ENCODE measurements at places on chromosomes 13 and 19.

DNA sequence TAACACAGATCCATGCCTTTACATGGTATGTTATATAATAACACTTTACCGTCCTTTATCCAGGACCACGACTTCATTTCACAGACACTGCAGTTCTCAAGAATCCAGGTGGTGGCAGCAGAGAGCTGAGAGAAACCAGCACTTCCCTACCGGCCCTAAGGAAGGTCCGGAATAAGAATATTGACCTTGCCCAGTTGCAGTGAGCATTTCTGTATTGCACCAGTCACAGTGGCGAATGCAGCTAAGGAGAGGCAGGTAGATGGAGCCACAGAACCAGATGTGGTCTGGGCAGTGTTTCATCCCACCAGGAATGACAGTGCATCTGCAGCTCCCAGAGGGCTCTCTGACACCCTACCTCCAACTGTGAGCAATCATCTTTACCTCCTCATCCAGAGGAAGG is 44.6 kb downstream of the ZNF787 start:
- H3K27me3 ChIP-seq: no peaks in the 10 kb centered on the region
- DNase-seq: no peak
- no peaks in the 10 kb centered on the region for H3K4me1 ChIP-seq
- no peak overlapping the region for H3K27ac ChIP-seq
- no peak overlapping the region for H3K4me3 ChIP-seq

- DNase-seq: no peak
- no peaks in the 10 kb centered on the region for H3K27me3 ChIP-seq
- no peaks in the 10 kb centered on the region for H3K36me3 ChIP-seq
Observed at GRCh38 chr19:42553292-42554045, 25.2 kb upstream of the CEACAM1 start.

DNA sequence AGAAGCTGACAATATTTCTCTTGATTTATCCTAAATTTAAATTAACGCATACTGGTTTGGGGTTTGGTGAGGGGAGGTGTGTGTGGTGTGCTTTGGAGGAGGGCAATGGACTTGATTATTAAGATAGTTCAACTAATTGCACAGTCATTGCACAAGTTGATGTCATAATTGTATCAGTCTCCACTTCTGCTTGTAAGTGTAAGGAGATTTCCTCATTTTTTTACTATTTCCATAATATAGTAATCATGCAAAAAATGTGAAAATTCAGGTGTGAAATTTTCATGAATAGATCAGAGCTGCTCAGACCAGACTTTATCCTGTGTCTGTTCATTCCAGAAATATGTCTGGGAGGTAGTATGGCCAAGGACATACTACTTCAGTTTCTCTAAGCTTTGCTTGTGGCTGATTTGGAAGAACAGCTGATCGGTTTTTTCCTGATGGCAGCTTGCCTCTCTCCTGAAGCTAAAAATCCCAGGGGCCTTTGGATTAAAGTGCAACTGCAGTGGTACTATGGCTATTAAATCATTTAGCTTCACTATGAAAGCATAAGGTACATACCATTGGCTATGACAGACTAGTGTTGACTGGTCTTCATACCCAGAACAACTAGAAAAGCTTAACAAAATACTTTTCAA is 201.8 kb upstream of the MIR17HG start:
- H3K4me3 ChIP-seq: no peak overlapping the region
- no peak for DNase-seq
- H3K27ac ChIP-seq: no peak overlapping the region
- no peaks in the 10 kb centered on the region for H3K27me3 ChIP-seq
- H3K36me3 ChIP-seq: no peaks in the 10 kb centered on the region

DNA sequence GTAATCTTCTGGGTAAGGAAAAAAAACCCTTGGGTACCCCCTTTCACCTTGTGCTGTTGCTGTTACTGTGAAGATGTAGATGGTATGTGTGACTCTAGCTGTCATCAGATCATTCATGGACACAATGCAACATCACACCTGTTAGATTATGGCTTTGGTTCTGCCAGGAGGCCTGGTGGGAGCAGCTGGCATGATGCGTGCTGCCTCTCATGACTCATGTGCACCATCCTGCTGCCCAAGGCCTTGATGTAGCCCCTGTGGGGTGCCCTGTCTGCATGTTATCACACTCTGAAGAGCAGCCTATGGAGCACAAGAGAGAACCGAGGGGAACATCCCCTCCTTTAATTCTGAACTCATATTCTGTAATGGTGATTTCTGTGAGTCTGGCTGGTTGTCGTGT is 57.7 kb upstream of the TEX29 start:
- H3K4me3 ChIP-seq: no peak overlapping the region
- H3K4me1 ChIP-seq: no peaks in the 10 kb centered on the region
- no peak overlapping the region for H3K27ac ChIP-seq
- no peaks in the 10 kb centered on the region for H3K27me3 ChIP-seq
- no peaks in the 10 kb centered on the region for H3K36me3 ChIP-seq

DNA sequence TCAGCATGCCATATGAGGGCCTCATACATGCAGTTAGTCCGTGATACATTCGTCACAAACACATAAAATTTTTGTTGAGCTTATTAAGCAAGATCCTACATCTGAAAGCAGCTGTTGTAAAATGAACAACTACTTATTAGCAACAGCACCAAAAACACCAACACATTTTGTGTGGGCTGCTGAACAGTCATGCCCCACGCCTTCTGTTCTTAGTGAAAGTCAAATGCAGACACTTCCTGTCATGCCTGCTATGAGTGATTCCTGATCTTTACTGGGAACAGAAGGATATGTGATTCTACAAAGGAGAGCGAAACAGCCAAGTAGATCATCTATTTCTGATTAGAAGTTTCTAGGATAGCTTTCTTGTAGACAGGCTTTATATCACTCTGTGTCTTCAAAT is 4.2 kb upstream of the B3GLCT start:
- H3K4me1 ChIP-seq: no peaks in the 10 kb centered on the region
- no peak for DNase-seq
- H3K36me3 ChIP-seq: no peaks in the 10 kb centered on the region
- no peak overlapping the region for H3K4me3 ChIP-seq
- H3K27me3 ChIP-seq: no peaks in the 10 kb centered on the region

DNA sequence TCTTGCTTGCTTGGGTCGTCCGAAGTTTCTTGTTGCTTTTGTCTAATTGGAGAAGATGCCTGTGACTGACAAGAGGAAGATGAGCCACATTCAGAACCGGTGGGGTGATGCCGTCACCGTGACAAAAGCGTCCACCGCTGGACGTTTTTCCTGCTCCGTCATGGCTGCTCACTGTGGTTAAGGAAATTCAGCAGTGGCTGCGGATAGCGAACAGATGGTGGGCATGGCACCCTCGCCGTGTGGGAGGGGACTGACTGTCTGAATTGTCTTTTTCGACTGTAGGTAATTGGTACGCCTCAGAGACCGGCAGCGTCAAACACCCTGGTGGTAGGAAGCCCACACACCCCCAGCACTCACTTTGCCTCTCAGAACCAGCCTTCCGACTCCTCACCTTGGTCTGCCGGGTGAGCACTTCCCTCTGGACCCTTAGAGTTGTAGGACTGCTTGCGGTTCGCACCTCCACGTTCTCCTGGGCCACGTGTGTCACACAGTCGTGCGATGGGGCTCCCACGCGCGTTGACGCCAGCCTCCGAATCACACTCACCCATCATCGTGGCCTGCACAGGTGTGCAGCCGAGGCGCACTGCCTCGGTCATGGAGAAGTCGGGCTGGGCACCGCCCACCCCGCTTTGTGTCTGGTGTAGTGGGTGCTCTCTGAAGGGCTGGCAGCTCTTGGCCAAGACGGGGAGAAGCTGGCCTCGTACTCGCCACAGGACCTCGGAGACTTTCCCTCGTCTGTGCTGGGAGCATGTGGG is 26.5 kb downstream of the ATP4B start:
- H3K27ac ChIP-seq: no peak overlapping the region
- no peak overlapping the region for H3K4me3 ChIP-seq
- H3K4me1 ChIP-seq: no peaks in the 10 kb centered on the region

DNA sequence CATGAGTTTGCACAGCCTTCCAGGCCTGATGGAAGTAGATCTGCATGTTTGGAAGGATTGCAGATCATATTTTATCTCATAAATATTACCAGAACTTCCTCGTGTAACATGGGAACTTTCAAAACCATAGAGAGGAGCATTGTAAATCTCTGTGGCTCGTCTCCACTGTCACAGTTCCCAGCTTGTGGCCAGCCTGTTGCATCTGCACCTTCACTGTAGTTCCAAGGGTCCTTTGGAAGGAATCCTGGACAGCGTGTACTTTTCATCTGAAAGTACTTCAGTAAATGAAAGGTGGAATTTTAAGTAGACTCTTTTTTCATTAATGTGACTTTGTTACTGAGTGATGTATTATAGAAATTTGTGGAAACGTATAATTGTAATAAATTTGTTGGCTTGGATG is 105.4 kb downstream of the ATP11A start:
- no peaks in the 10 kb centered on the region for H3K36me3 ChIP-seq
- no peak for DNase-seq
- H3K27me3 ChIP-seq: no peaks in the 10 kb centered on the region
- no peak overlapping the region for H3K4me3 ChIP-seq
- H3K27ac ChIP-seq: no peak overlapping the region

DNA sequence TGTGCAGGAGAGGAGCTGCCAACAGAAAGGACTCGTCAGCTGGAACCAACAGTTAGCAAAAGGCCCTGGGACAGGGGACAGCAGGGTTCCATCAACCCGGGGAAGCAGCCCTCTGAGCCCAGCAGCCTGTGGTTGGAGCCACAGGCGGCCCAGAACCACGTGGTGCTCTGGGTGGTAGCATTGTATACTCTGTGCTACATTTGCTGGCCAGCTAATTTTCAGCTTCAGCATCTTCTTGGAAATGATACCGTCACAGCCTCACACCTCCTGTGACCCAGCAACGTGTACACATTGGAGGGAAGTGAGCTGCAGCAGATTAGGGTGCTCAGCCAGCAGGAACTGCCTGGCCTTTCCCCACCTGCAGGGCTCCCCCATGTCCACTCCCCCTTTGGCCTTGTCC is 13.1 kb upstream of the MTIF3 start:
- no peak for DNase-seq
- H3K36me3 ChIP-seq: no peaks in the 10 kb centered on the region
- no peak overlapping the region for H3K4me3 ChIP-seq
- H3K27ac ChIP-seq: no peak overlapping the region

DNA sequence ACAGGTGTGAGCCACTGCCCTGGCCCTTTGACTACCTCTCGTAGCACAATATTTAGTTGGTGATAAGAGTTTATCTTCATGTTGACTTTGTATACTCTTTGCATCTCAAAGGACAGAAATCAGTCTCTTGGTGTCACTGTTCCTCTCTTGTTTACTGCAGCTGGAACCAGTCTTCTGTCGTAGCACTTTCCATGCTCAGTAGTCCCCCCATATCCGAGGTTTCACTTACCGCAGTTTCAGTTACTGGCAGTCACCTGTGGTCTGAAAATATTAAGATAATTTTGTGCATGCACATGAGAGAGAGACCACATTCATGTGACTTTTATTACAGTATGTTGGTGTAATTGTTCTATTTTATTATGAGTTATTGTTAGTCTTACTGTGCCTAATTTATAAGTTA is 49.1 kb downstream of the WASF3 start:
- no peaks in the 10 kb centered on the region for H3K4me1 ChIP-seq
- no peak overlapping the region for H3K27ac ChIP-seq
- H3K27me3 ChIP-seq: no peaks in the 10 kb centered on the region
- H3K36me3 ChIP-seq: no peaks in the 10 kb centered on the region

GRCh38 chr19:8611877-8612806 is 1.6 kb upstream of the ADAMTS10 start:
- H3K27me3 ChIP-seq: peaks cover 5% of the 10 kb centered on the region
- no peak overlapping the region for H3K4me3 ChIP-seq

GRCh38 chr13:52850072-52850395 is 1.6 kb upstream of the PCDH8 start:
- no peaks in the 10 kb centered on the region for H3K4me1 ChIP-seq
- no peak overlapping the region for H3K4me3 ChIP-seq
- no peak overlapping the region for H3K27ac ChIP-seq

DNA sequence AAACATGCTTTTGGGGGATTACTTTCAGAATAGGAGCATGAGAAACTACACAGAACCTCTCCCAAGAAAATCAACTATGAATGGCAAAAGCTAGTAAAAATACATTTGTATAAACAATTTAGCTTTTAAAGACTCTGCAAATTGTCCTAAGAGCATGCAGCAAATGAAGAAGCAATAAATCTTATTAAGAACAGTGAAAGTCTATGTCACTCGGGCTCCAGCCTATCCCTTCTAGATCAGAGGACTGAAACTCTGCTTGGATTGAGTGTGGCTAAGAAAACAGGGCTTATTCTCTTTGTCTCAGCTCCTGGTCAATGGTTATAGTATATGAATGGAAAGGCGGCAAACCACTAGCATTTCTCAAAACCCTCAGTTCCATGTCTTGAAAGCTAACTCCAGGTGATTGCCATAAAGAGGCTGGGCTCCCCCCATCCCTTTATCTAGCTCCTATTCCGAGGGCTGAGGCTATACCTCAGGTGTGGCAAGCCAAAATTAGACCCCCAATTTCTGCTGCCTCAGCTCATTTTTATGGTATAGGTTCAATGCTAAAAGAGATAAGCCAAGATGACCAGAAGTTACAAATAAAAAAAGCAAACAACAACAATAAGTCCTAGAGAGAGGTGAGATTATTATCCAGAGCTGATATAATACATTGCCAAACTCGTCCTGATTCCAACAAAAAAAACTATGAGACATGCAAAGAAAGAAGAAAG is 953.2 kb downstream of the SLITRK6 start:
- H3K4me3 ChIP-seq: no peak overlapping the region
- H3K27ac ChIP-seq: no peak overlapping the region

DNA sequence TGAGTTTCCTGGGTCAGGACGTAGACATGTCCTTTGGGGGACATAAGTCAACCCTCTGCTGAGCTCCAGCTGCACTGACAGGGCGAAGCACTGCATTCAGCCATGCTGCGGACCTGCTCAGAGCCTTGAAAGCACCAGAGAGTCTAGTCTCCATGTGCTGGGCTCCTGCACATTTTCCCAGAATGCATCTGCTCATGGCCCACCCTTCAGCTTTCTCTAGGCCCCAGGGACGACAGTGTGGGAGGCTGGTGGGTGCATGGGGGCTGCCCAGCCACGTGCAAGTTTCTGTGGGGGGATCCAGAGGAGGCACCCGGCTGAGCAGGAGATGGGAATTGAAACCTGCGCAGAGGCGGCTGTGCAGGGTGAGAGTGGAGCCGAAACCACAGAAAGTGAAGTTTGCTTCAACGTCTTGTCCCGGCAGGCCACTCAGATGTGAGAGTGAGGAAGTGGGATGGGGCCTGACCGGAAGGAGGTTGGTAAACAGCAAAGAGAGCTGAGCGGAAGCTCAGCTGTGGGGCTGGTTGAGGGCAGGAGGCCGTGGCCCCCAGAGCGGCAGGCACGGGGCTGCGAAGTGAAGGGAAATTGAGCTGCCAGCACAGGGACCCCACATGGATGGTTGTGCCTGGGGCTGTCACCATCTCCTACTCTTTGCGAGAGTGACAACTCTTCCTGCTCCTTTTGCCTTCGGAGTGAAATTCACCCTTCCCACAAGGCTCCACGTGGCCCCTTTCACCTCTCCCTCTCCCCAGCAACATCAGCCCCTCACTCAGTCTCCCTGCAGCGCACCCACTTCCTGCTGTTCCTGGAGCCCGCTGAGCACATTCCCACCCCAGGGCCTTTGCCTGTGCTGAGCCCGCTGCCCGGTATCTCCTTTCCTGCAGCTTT is 11.8 kb downstream of the PGLS start:
- no peak for DNase-seq
- no peak overlapping the region for H3K4me3 ChIP-seq
- no peaks in the 10 kb centered on the region for H3K27me3 ChIP-seq
- no peaks in the 10 kb centered on the region for H3K4me1 ChIP-seq
- H3K36me3 ChIP-seq: peaks cover 7% of the 10 kb centered on the region

Data from RWPE2 (cell line).